ENCODE measurements at places on chromosomes 3 and 15. TPM values are rescaled to one million over a fixed set of nuclear protein-coding genes. Genes with fewer than 3 reads are reported as not detected.

TIMP4 gene
- 0.28 TPM for total RNA-seq

FURIN gene
- 76.6 TPM for total RNA-seq

- no peak overlapping the region for H3K4me3 ChIP-seq
- peaks cover 30% of the 10 kb centered on the region for H3K4me1 ChIP-seq
- DNase-seq: no peak
- H3K27me3 ChIP-seq: no peaks in the 10 kb centered on the region
- no peaks in the 10 kb centered on the region for H3K36me3 ChIP-seq
These were observed 74.2 kb upstream of the FBN1 start for GRCh38 chr15:48719668-48720067.

GRCh38 chr3:36562945-36563344, 182.6 kb downstream of the STAC start:
- no peaks in the 10 kb centered on the region for H3K36me3 ChIP-seq
- H3K4me3 ChIP-seq: no peak overlapping the region
- H3K27me3 ChIP-seq: no peaks in the 10 kb centered on the region
- H3K27ac ChIP-seq: no peak overlapping the region

Data from Calu3 (cell line).